Lung (tissue), 17 donors: ENCODE measurements at places on chromosomes 1 and 21. TPM values are rescaled to one million over a fixed set of nuclear protein-coding genes. Genes with fewer than 3 reads are reported as not detected.

Gene RRP1B
- 14.6 TPM for total RNA-seq

Gene FCRL2
- 2.3 TPM for total RNA-seq

GRCh38 chr1:5351366-5351765 lies 640.9 kb downstream of the NPHP4 start:
- no peaks in the 10 kb centered on the region for H3K36me3 ChIP-seq
- H3K4me3 ChIP-seq: no peak overlapping the region
- no peak for DNase-seq

- no peaks in the 10 kb centered on the region for H3K36me3 ChIP-seq
- H3K4me3 ChIP-seq: no peak overlapping the region
- no peak overlapping the region for H3K27ac ChIP-seq
- peaks cover 27% of the 10 kb centered on the region for H3K4me1 ChIP-seq
These were observed 124.7 kb downstream of the RYR2 start for GRCh38 chr1:237166593-237167101.

DNA sequence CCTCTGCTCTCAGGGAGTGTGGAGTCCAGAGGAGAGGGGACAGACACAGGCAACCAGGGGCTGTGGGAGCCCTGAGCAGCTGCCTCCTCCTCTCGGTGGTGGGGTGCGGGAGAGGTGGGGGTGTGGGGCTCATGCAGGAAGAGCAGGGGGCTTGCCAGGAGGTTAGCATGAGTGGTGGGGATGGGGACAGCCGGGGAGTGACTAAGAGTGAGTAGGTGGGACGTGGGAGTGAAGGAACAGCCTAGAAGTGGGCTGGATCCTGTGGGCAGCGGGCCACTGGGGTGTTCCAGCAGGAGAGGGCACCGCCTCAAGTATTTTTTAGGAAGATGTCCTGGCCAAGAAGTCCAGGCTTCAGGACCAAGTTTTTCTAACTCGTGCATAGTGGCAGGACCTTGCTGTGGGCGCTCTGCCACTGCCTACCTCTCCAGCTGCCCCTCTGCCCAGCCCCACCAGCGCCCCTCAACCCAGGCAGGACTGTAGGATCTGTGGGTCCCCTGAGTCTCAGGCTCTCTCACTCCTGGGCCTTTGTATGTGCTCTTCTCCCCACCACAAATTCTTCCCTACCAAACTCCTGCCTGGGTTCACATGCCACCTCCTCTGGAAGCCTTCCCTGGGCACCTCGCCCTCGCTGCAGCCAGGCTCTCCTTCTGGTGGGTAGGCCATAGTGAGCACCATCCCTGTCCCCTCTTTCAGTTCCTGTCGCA lies 18.8 kb upstream of the LHX4 start:
- H3K36me3 ChIP-seq: no peaks in the 10 kb centered on the region
- no peaks in the 10 kb centered on the region for H3K4me1 ChIP-seq
- no peaks in the 10 kb centered on the region for H3K27me3 ChIP-seq
- no peak overlapping the region for H3K27ac ChIP-seq
- H3K4me3 ChIP-seq: no peak overlapping the region

DNA sequence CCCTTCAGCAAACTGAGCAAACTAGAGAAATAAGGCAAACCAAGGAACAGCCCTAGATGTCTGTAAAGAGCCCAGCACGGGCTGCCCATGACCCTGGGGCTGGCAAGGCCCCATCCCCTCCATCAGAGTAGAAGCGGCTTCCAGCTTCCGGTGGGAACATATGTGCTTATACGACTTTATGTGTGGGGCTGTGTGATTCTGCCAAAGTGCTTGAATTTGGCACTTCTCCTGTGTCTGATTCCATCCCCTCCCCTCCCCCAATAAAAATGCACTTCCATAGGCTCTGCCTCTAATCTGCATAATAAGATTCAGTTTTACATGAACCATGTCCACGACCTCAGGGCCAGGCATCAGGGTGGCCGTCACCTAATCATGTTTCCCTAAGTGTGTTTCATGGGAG lies 236.6 kb downstream of the DSCAM start:
- no peaks in the 10 kb centered on the region for H3K27me3 ChIP-seq
- no peak overlapping the region for H3K4me3 ChIP-seq
- no peak for DNase-seq
- peaks cover 4% of the 10 kb centered on the region for H3K4me1 ChIP-seq
- H3K27ac ChIP-seq: no peak overlapping the region
- no peaks in the 10 kb centered on the region for H3K36me3 ChIP-seq

DNA sequence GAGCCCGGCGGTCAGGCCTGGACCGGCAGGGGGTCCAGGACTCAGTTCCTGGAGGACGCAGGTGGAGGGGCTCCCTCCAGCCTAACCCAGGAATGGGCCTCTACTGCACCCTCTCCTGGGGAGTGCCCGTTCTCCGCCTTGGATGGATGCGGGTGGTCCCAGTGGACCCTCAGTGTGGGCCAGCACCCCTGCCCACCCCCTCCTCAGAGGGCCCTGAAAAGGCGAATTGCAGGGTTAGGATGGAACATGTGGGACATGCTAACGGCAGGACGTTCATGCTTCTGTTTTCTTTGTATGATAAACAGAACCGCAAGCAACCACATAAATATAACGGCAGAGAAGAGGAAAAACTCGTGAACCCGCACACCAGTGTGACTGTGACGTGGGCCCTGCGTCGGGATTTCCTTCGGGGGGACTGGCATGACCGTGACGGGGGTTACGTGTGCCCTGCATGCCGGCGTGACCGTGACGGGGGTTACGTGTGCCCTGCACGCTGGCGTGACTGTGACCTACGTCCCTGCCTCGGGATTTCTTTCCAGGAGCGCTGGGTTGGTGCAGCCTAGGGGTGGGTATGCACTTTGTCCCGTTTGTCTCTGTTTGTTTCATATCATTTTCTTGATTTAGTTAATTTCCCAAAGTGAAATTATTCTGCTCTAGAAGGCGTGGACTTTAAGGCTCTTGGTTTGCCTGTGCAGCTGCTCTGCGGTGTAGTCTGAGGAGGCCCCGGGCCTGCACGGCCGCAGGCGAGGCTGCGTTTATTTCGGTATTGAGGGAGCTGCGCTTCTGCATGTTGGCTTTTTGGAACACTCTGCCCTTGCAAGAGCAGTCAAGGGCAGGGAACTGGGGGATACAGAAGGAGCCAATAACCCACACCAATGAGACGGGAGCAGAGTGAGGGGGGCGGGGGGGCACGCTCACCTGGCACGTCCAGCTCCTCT lies 3.1 kb downstream of the FTCD start:
- no peak overlapping the region for H3K4me3 ChIP-seq
- H3K36me3 ChIP-seq: peaks cover 3% of the 10 kb centered on the region
- DNase-seq: peak; percentile 8
- peaks cover 6% of the 10 kb centered on the region for H3K4me1 ChIP-seq

Gene OR2T2
- not detected for total RNA-seq
